Fibroblast of skin of back (primary cell): ENCODE measurements at places on chromosomes 7 and 10.
A peak's percentile ranks its signal among the peaks of the same experiment; 100 is the strongest.

GRCh38 chr10:130989670-130990232 is 321.8 kb downstream of the TCERG1L start:
- DNase-seq, result no peak

DNA sequence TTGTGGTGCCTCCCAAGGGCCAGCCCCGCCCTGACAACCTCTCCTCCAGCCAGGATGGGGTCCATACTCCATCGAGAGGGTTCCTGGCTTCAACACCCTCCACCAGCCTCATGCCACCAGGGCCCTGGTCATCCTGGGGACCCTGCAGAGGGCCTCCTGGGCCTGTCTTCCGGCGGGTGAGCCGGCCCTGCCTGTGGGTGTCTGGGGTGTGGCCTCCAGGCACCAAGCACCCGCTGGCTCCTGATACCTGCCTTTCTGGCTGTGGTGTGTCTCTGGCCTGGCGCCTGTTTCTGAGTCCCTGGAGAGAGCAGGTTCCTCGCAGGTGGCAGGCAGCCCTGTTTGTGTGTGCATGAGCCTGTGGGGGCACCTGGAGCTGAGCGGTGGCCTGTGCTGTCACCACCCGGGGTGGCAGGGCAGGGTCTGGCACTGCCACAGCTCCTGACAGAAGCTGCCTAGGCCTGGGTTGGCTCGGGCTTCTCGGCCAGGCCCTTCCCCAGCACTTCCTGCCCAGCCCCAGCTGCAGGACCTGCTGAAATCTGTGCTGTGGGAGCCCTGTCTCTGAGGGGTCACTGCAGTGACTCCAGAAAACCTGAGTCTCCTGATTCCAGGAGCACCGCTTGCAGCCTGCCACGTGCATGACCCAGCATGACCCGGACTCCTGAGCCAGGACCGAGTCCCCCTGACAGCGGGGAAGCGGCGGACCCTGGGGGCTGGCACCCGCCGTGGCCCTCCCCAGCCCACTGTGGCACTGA is 18.4 kb downstream of the ADAM8 start:
- no peak for DNase-seq

- no peak for DNase-seq
These were observed 31.0 kb downstream of the CDCA7L start for GRCh38 chr7:21914671-21915070.

DNA sequence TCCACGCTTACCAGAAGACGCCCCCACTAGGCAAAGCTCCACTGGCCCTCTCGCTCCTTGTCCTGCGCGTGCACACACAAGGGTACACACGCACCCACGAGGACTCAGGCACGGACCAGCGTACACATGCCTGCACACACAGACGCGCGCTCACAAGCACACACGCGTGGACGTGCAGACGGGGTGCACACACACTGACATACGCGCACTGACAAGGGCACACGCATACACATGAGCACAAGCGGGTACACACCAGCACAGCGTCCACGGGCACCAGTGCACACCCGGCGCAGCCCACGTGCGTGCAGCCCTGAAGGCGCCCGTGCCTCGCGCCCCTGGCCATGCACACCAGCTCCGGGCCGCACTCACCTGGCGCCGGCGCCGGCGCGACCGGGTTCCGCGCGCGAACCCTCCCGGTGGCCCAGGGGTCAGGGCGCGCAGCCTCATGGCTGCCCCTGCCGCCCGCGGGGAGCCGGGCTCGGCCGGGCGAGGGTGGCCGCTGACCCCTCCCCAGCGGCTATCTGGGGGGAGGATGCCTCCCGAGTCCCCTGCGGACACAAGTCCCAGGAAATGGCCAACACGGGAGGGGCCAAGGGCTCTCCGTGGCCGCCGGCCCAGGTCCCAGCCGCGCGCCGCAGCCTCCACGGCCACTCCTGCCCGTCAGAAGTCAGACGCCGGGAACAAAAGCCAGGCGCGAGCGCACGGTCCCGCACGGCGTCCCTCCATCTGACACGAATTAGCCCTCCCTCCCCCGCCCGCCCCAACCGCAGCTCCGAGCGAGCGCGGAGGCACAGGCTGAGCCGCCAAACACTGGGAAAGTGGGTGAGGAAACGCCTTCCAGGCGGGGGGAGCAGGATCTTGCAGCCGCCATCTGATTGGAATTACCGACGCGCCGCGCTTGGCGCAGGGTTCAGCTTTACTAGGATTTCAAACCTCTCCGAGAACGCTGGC is 45.0 kb downstream of the TNS3 start:
- DNase-seq, result peak; percentile 74

GRCh38 chr10:22624287-22624738 is 90.1 kb downstream of the PIP4K2A start:
- DNase-seq, result peak; percentile 88

DNA sequence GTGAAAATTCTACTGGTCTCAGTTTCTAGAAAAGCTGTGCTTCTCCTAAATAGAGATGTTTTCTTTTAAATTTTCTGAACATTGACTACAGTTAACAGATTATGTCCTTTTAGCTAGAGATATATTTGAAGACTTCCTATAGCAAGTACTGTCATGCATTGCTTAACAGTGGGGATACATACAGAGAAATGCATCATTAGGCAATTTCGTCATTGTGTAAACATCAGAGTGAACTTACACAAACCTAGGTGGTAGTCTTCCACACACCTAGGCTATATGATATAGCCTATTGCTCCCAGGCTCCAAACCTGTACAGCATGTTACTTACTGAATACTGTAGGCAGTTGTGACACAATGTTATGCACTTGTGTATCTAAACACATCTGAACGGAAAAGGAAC is 28.5 kb downstream of the PIK3CG start:
- no peak for DNase-seq

- no peak for DNase-seq
These were observed 52.7 kb downstream of the CDK14 start for GRCh38 chr7:90648834-90649233.
